Foreskin keratinocyte (primary cell): ENCODE measurements at places on chromosomes 4 and X. TPM values are rescaled to one million over a fixed set of nuclear protein-coding genes. Genes with fewer than 3 reads are reported as not detected.

TMEM271 gene
- polyA plus RNA-seq: not detected in 2 replicates

GPRASP2 gene
- 2.4 and 2.9 TPM in 2 replicates for polyA plus RNA-seq

DCAF8L1 gene
- not detected in 2 replicates for polyA plus RNA-seq

TRMT2B gene
- polyA plus RNA-seq: 4.5 and 5.4 TPM in 2 replicates

DNA sequence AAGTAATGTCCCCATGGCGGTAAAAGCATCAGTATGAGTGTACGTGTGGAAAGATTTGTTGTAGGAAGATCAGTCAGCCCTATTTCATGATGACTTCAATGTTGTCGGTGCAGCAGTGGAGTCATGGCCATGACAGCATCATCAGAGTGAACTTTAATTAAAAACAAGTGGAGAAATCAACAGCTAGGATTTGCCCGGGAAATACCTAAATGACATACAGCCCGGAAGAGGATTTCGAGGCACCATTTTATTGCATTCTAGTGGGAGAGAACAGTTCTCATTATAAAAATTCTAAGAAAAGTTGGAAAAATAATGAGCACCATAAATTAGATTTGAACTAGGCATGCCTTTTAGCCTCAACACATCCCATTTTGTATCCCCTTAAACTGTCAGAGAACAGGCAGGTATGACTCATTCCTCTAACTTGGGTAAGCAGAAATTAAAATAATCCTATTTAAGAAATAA, 170.1 kb downstream of the SHROOM3 start:
- DNase-seq: no peak

DNA sequence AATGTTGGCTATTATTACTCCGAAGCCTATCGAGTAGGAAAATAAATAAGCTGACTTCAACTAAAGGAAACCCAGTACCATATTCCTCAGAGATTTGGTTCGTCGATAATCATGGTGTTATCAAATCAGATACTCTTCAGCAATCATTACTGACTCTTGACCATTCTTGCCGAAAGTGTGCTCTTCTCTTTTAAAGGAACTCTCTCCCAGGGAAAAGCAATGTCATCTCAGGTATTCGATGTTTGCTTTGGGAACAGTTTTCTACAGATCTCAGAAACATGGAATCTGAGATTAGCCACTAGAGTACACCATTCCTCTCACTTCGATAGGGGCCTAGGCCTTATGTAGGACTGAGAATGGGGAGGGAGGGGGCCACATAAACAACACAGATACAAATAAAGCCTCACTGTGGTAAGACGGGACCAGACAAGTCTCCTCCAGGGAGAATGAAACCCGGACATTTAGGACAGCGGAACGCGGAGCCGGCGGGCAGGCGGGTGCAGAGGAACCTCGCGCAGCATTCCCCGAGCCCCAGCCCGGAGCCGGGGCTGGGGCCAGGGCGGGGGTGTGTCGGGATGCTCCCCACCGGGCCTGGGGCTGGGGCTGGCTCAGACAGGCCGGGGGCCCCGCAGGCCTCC, 581 bp downstream of the DNAJB14 start:
- no peak for DNase-seq

DNA sequence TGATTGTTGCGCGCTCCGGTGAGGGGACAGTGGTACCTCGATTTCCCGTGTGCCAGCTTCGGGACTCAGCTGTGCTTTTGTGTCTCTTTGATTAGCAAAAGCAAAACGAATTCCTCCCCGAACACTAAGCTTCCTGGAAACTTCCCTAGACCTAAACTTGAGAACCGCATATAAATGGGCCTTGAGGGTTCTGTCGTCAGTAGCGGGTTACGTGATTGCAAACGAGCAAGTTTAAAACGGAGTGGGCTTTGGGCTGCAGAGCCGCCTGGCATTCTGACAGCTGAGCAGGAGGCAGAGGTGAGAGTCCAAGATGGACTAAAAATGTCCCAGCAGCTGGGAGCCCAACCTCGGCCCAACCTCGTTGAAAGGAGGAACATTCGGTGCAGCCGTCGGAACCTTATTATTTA, 1.2 kb upstream of the TAPT1 start:
- DNase-seq: no peak

DNA sequence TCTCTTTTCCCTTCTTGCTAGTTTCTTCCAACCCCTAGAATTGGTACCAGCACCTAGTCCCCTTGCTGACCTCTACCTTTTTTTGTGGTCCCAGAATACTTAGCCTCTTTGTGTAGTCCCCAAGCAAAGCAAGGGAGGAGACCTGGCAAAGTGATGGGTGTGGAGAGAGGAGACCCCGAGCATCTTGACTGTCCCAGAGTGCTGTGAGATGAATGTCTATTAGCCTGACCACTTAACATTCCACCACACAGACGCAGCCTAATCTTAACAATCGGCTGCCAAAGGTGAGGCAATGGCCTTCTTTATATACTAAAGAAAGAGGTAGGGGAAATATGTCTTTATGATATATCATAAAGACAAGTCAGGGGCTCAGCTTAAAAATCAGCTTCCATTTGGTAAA, 55.9 kb downstream of the TRIM2 start:
- no peak for DNase-seq

DNA sequence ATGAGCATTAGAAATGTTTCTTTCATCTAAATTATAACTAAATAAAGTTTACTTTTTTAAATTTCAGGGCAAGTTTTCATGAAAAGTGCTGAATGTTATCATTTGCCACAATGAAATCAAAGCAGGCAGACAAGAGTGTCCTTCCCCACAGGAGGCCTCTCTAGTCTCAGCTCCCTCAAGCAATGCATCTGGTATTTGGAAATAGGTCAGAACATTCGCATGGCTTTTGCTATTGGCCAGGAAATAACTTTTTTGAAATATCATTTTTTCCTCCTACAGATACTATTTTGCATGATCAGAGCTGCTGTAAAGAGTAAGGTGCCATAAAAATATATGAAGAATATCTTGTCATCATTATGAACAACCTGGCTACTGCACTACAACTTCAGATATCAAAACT, 41.1 kb downstream of the MAD2L1 start:
- no peak for DNase-seq

GRCh38 chrX:96820935-96821334, 62.8 kb upstream of the RPA4 start:
- DNase-seq: no peak
